ENCODE measurements at places on chromosomes 16 and 17.

DNA sequence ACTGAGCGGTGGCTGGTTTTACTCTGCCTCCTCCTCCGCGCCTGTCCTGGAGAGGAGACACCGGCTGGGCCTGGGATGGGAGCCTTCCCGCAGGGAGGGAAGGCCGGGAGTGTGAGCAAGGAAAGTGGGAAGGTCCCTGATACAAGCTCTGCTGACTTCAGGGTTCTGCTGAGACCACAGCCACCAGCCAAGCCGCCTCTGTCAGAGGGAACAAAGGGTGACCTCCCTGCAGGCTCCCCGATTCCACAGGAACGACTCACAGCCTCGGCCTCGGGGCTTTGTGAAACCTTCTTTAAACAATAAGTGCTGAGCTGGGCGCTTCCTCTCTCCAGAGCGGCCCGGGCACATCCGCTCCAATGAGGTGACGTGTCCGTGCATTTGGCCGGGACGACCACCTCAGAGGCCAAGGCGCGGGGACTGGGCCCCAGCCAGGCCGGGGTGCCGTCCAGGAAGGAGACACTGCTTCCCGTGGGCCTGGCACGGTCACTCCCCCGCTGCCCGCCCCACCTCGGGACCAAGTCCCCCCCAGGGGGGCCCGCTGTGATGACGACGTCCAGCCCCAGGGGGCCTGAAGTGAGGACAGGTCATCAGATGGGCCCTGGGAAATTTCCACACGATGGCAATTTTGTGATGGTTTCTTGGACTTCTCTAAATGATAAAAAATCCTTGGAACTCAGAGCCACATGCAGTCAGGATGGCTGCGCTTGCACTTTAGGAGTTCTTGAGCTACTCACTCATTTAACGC lies 11.8 kb upstream of the CIBAR2 start:
- DNase-seq: no peak

DNA sequence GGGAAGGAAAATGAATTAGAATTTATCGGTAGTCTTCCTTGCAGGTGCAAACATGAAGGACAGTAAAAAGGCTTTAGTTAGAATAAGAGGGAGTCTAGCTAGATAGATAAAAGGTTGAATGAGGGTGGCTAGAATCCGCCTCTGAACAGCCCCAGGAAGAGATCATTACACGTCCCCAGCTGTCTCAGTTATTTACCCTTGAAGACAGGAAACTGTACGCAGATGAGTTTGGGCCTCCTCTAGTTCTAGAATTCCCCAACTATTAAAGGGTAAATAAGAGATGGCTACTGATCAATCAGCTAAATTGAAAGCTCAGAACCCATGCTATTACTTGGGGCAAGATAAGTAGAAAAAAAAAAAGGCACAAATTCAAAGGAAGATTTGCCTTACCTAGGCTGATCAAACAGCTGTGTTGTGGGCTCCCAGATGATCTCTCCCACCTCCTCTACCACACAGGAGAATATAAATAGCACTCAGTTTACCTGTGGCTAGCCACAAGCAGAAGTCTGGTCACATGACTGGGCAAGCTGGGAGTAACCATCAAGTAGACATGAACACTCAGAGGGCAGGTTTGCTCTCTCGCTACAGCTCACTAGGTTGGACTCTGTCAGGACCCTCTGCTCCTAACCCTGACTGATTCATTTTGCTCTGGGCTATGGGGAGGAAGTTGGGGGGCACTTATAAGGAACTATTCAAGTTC lies 17.0 kb downstream of the FAM117A start:
- no peak for DNase-seq

GRCh38 chr16:47976636-47977210 lies 179.1 kb downstream of the ABCC12 start:
- DNase-seq: no peak

DNA sequence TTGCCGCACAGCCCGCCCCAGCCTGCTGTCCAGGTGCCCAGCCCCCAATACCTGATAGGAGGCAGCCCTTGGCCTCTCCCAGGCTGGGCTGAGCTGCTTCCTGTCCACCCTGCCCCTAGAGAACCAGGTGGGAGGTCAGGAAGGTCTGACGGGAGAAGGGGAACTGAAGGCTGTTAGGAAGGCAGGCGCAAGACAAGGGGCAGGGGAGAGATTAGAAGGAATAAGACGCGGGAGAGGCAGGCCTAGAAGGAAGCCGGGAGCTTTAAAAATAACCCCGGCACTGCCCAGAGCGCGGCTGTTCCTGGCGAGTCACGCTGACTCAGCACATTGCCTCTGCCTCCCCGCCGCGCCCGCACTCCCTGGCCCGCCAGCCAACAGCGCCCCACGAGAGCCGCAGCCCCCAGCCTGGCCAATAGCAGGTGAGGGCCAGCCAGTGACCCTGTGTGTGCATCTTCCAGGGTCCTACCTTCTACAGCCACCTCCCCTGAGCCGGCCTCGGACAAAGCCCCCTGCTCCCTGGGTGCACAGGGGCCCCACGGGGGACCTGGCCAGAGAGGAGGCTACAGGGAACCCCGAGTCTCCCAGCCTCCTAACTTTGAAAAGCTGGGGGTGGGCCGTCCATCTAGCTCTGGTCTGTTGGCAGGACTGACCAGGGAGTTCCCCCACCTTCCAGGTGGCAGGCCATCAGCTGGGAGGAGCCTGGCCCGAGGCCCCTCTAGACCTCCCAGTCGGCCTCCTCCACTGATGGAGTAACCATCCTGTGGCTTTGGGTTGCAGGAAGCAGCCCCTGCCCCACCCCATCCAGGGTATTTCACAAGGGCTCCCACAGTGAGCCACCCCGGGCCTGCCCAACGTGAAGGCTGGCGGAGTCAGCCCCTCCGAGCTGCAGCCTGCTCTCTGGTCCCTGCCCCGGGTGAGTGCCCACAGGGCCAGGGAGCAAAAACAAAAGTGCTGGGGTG lies 4.0 kb downstream of the MAFG start:
- no peak for DNase-seq

DNA sequence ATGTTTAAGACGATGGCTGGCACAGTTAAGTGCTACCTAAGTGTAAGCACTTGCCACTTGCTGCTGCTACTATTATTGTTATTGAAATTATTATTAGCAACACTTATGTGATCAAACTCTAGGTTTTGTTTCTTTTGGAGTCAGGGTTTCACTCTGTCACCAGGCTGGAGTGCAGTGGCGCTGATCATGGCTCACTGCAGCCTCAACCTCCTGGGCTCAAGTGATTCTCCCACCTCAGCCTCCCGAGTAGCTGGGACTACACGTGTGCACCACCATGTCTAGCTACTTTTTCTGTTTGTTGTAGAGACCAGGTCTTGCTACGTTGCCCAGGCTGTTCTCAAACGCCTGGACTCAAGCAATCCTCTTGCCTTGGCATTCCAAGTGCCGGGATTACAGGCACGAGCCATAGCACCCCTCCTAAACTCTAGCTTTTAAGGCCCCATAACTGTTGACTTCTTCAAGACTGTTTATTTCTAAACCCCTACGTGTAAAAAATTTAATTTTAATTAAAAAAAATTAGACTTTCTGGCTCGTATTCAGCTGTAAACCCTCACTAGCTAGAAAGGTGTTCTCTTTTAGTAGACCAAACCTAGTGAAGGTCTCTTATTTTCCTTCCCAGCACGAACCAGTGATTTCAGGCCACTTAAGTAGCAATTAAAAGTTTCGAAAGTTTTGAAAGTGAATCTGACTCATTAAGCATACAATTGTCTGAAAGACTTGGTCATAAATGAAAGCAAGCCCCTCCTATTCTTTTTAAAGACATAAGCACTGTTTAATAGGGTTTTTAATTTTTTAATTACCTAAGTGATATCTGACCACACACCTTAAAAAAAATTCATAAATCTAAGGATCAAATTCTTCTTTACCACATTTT lies 11.7 kb upstream of the SCNN1B start:
- DNase-seq: no peak

DNA sequence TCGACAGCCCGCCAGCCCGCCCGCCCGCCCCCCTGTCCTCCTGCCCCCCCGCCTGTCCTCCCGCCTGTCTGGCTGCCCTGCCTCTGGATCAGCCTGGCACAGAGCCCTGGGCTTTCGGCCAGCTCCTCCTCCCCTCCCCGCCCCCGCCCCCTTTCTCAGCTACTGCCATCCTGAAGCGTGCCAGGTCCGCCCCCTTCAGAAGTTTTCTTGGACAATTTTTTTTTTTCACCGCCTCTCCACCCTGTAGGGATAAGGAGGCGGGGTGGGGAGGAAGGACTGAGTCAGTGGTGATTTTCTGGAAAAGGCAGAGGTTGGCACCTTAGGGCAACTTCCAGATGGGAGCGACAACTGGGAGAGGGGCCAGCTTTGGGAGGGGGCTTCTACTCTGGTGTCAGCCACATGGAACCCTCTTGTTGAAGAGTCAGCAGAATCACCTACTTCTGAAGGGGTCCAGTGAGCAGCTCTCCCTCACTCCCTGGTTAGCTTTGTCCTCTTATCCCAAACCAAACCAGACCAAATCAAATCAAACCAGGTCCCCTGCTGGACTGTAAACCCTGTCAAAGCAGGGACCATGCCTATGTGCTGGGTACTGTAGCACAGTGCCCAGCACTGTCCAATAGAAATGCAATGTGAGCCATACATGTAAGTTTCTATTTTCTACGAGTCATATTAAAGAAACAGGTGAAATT lies 19.7 kb downstream of the IGF2BP1 start:
- DNase-seq: no peak

DNA sequence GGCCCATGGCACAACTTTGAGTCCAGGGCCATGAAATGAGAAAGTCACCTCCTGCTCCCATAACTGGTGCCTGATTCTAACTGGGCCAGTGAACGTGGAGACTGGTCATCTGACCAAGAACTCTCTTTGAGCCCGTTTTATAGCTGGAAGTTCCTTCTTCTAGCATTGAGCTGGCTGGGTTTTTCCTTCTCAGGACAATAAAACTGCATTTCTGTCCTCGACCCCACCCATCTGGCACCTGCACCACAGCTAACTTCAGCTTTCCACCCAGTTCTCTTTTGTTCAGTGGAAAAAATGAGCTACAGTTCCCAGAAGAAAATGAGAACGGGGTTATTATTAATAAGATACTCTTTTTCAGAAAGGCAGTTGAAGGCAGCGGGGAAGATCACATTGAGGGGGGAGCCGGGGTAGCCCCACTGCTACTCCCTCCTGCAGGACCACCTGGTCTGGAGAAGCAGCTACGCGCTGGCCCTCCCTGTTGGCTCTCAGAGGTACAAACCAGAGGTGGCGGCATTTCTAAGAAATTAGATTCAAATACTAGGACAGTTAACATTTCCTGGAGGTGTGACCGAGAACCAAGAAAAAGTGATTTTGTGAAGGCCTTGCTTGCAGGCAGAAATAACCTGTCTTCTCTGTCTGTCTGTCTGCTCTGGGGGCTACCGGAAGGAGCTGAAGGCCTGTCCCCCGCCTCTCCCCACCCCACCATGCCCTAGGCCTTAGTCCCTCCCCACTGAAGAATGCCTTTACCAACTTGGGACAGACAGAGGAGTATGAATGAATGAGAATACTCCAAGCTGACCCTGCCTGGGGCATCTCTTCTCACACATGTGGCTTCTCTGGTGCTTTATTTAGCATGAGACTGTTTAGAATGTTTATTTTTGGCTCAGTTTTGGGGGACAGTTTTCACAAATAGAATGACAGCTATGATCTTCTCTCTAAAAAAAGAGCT lies 123.9 kb downstream of the XYLT1 start:
- peak; percentile 35 for DNase-seq

- DNase-seq: no peak
These were observed 28.7 kb downstream of the TAC4 start for GRCh38 chr17:49819138-49819537.

DNA sequence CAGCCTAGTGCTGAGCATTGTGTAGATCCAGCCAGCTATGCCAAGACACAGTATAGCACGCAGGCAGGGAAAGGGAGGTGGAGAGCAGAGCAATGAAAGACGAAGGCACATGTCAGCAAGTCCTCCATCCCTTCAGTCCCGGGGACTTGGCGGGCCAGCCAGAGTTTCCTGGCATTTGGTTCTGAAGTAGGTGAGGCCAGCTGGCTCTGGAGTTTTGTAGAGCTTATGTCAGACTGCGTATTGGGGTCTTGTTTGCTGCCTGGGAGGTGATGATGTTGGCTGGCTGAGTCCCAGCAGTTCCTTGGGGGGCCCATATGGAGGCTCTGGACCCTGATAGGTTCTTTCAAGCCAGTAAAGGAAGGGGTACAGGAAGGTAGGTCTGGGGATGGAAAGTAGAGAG lies 55.7 kb upstream of the AKTIP start:
- DNase-seq: no peak

GRCh38 chr16:2819939-2820835 lies 3.1 kb downstream of the PRSS21 start:
- no peak for DNase-seq

DNA sequence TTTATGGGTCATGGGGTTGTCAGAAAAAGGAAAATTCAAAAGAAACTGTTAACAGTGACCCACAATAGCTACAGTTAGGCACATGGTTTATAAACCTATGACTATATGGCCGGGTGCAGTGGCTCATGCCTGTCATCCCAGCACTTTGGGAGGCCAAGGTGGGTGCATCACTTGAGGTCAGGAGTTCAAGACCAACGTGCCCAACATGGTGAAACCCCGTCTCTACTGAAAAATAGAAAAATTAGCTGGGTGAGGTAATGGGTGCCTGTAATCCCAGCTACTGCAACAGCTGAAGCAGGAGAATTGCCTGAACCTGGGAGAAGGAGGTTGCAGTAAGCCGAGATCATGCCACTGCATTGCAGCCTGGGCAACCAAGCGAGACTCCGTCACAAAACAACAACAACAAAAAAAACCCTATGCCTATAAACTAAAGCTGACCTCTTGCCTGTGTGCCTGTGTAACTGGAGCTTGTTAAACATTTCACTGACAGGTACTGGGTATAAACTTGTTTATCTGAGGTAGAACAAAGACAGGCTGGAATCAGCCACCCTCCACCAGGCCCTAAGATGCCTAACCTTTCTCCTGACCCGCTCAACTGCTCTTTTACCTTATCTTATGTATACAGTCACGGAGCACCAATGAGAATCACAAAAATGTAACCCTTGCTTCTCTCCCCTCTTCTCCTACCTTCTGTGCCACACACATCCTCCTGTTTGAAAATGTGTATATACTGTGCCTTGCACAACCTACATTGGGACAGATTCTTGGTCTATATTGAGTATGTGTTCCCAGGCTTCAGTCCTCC lies 62.9 kb upstream of the ATF7IP2 start:
- no peak for DNase-seq

All from stimulated activated CD4-positive, alpha-beta T cell treated with anti-CD3 and anti-CD28 coated beads, Interleukin-2, amount 100 ng/mL, for 24 hours (primary cell).